GM13977 (cell line): ENCODE measurements at places on chromosomes 2 and 18.

- DNase-seq, result no peak
Observed at GRCh38 chr18:79794846-79795245, 2.9 kb upstream of the KCNG2 start.

DNA sequence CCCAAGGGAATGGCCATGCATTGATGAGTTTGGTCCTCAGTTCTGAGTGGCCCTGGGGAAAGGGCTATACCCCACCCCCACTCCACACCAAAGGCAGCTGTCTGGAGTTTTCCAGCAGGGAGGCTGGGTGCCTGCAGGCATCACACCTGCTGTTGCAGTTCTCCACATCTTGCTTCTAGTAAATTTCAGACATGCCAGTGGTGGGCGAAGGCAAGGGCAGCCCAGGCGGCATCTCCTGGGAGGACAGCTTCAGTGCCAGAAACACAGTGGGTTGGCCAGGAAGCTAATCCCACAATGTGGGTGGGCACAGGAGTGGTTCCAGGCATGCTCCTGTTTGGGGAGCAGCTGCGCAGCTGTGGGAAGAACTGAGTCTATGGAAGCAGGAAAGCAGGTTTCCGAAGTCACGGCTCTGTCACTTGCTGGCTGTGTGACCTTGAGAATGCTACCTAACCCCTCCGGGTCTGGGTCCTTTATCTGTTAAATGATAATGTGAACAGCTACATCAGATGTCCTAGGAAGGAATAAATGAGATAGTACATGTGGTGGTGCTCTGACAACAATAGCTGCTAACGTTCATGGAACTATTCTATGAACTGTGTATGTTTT lies 84.6 kb upstream of the SPTBN1 start:
- no peak for DNase-seq

DNA sequence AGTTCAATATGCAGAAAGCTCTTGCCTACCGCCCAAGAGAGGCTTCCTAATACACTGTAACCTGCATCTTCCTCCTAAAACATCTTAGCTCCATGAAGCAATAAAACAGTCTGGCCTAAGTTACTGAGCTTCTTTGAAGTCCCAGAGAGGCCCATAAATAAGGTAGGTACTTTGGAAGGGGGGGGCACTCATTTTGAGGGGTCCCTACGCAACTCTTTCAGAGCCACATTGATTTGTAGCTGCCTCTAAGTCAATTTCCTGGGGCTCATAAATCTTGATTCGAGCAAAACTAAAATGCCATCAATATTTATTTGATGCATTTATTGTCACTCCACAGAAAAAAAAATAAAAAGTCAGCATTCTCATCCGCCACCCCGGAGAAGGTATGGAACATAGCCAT lies 60.4 kb upstream of the SIX2 start:
- no peak for DNase-seq

GRCh38 chr18:36337679-36338402 lies 40.3 kb downstream of the FHOD3 start:
- DNase-seq, result no peak

- no peak for DNase-seq
Observed at GRCh38 chr18:37156330-37156942, 327.5 kb downstream of the KIAA1328 start.

DNA sequence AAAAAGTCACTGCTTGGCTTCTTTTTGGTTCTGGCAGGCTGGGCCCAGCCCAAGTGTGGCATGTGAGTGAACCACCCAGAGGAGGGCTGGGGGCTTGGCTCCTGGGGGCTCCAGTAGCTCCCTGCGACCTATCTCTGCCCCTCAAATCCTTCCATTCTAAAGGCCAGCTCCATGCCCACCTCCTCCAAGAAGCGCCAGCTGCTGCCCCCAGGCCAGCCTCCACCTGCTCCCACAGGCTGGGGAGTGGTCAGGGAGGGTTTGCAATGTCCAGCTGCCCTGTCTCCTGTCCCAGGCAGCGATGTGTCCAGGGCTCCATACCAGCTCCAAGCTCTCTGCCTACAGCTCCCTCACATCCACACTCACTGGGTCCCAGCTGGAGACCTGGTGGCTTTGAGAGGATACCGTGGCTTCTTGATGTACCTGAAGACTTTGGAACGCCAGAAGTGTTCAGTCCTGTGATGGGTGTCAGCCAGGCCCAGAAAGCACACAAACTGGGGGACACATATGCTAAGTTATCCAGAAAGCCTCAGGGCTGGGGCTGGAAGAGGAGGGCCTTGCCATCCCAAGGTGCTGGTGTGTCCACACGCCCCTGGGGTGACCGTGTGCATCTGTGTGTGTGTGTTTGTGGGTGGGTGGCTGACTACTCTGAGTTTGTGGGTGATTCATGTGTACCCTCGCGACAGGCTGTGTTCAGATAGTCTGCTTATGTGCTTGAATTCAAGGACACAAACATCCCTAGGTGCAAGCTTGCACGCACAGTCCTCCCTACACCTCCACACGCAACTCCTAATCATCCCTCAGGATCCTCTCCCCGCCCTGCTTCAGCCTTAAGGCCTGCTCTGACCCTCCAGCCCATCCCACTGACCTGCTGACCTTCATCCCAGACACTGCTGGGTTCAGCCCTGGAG lies 33.4 kb downstream of the ZFP36L2 start:
- DNase-seq, result no peak

DNA sequence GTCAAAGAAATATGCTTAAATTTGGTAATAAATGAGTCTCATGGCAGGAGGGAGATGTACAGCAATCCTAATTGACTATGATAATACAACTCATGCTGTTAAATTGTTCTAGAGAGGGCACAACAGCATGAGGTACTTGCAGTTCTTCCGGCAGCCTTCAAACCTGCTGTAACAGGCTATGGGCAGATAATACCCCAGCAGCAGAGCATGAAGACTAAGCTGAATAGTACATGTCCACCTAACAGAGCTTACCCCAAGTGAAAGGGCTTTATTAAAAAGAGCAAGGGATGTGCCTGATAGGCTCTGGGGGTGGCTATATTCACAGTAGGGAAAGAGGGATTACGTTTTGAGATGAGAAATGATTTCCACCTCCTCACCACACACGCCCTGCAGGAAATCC lies 28.9 kb downstream of the MRO start:
- DNase-seq, result no peak

- DNase-seq, result no peak
Observed at GRCh38 chr2:86216575-86217555, 17.6 kb downstream of the MRPL35 start.

- peak; percentile 64 for DNase-seq
Observed at GRCh38 chr2:73821227-73821626, 7.5 kb upstream of the STAMBP start.

DNA sequence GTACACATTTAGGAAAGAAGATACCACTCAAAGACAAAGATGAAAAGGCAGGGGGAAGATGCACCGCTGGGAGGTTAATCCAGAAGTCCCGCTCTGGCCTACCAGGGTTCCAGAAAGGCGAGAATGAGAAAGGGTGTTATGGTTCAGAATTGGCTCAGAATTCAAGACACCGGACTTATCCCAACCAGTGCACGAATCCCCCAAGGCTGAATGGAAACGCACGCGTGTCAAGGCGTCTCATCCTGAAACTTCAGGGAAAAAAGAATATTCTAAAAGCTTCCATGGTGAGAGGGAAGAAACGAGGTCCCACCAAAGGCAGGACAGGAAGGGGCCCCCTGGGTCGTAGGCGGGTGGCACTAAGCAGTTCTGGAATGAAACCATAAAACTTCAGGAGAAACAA lies 71.9 kb downstream of the SLC66A2 start:
- DNase-seq, result no peak

- no peak for DNase-seq
Observed at GRCh38 chr2:209900638-209901037, 101.8 kb upstream of the RPE start.

GRCh38 chr2:203498161-203498560 lies 36.9 kb downstream of the RAPH1 start:
- no peak for DNase-seq

DNA sequence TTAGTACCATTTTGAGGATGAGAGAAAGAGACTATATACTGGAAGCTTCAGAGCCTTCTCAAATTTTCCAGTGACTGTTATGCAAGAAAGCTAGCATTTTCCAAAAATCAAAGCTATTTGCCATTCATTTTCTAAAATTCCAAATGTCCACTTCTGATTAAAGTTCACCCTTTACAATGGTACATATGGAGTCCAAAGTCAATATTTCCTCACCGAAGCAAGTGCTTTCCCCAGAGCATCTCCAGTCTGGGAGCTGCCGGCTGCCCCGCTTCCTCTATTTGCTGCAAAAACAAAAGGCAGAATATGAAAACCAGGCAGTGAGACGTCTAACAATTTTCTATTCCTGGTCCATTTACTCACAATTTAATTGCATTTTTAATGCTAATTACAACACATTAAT lies 302.0 kb upstream of the CCDC68 start:
- no peak for DNase-seq

GRCh38 chr2:230905448-230906421 lies 19.3 kb downstream of the GPR55 start:
- no peak for DNase-seq

GRCh38 chr18:63082366-63083019 lies 237.1 kb downstream of the BCL2 start:
- no peak for DNase-seq

DNA sequence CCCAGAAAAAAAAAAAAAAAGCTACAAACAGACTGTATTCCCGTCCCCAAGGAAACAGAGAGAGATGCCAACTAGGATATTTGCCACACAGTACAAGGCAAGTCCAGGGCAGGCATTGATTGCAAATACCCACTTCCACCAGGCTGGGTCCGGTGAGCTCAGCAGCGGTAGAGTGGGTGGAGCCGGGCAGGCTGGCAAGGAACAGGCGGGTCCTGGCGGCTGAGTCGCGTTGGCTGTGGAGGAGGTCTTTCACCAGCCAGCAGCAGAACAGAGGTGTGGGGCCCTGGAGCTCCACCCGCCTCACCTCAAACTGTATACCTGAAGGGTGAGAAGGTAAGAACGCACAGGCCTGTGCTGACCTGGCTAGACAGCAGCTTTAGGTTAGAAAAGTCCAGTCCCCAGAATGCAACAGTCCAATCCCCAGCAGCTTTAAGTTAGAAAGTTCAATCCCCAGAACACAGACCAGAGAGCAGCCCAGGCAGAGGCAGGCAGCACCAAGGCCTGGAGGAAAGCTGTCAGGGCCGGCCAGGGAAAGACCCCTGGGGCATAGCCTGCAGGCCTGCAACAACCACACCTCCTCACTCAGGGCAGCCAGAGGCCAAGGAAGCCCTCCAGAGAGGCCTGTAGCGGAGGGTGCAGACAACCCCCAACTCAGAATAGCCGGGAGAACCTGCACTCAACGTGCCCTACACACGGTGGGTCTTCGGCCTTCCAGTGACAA lies 21.9 kb upstream of the MTERF4 start:
- DNase-seq, result no peak

DNA sequence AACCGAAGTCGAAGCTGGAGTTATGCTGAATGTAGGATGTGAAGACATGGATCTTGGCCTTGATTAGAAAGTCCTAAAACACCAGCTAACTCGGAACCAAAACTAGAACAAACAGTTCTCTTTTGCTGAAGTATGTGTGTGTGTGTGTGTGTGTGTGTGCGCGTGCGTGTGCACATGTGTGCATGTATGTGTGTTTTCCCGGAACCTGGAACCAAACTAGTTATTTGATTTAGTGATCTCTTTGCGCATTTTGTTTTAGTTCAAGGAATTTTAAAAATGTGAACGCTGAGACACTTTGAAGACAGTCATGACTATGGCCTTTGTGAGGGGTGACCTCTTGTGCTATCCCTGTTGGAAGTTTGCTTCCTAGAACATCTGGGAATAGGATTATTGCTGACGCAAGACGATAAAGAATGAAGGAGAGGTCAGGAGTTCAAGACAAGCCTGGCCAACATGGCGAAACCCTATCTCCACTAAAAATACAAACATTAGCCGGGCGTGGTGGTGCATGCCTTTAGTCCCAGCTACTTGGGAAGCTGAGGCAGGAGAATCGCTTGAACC lies 23.8 kb downstream of the FHL2 start:
- DNase-seq, result no peak

DNA sequence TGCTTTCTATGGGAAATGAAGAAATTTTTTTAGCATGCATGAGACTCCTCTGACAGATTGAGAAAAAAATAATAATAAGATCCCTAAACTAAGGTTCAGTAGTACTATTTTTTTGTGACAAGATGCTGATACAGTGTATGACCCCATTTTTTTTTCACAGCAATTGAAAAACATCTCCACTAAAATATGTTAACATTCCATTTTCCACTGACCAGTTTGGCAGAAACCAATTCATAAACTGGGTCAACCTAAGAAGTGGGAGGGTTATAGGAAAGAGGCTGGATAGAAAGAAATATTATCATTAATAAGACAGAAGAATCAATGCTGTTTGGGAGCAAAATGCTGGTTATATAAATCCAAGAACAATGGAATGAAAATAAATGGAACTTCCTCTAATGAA lies 182.7 kb downstream of the ANTXR1 start:
- DNase-seq, result no peak

DNA sequence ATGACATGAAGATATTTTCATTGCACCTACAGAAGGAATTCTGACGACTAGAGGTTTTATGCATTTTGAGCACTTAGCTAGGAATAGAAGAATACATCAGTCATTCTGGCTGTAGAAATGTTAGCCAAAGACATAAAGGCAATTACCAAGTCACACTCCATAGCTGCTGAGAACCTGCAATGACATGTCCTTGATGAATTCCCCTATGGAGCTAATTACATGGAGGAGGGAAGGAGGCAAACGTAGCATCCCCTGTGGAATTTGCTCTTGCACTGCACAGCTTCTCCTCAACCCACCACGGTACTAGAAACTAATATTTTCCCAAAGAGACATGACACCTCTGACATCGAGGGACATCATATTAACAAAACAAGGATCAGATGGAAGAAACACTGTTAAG lies 174.0 kb upstream of the SESTD1 start:
- DNase-seq, result no peak

DNA sequence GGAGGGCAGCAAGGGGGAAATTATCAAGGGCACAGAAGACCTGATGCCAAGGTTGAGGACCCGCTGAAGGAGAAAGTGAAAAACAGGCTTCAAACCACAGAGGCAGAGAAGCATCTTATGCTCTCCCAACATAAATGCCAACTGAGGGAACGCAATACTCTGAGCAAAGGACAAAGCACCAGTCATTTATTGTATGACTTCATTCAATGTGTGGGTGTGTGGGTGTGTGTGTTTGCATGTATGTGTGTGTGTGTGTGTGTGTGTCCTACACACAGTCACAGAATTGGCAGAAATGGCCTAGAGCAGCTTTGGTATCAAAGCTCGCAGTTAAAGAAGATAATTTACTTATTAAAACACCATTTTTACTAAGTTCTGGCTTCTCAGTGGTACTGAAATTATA lies 51.4 kb downstream of the UXS1 start:
- no peak for DNase-seq

DNA sequence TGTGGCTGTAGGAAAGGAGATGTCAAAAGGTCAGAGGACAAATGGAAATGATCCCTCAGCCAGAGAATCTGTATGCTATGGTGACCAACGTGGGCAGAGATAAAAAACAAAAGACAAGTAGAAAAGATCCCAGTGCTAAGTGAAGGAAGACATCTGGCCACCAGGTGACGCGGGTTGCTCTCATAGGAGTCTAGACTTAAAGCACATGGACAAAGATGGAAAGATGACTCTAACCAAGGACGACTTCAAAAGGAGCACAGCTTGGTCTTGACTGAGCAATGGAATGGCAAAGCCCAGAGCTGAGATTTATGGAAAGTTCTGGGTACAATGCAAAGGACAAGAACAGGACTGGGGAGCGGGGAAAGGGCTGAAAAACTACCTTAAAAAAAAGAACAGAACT lies 96.8 kb downstream of the CLIP4 start:
- DNase-seq, result no peak
